ENCODE measurements at places on chromosomes 7 and 10. TPM values are rescaled to one million over a fixed set of nuclear protein-coding genes. Genes with fewer than 3 reads are reported as not detected.

ASCC1 gene
- total RNA-seq: 14.0 TPM

DNA sequence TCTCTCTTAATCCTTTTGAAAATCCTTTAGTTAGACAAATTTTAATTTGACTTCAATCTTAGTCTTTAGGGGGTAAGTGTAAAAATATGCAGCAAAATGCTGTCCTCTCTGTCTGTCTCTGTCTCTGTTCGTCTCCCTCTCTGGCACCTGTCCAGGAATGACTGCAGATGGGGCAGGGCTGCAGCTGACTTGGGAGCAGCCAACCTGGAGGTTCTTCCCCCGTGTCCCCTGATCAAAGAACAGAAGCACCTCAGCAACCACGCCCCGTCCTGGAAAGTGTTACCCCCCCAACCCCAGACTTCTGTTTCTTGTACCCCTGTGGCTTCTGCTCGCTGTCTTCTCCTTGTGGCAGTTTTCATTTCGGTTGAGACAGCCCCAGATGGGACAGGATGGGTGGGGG, 141.6 kb upstream of the NPS start:
- no peak for DNase-seq

GFRA1 gene
- total RNA-seq: not detected

DNA sequence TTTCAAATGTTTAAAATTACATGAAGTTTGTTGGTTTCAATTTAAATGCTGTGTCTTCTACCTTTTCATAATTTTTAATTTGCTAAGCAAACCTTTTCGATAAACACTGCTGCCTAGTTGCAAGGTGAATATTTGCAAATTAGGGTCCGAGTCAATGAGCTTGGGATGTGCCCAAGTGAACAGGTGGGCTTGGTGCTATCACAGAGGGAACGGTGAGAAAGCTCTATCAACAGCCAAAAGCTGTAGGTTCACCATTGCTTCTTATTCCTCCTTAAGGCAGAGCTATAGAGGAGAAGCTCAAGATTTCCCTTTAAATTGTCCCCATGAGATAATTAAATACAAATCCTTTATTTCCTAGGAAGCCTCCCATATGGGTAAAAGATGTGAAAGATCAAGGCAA, 245.3 kb upstream of the CELF2 start:
- no peak for DNase-seq

STK31 gene
- total RNA-seq: 0.80 TPM

WDR91 gene
- 31.6 TPM for total RNA-seq

POLR2J2 gene
- total RNA-seq: 35.7 TPM

HOXA5 gene
- 0.26 TPM for total RNA-seq

IFIT1B gene
- not detected for total RNA-seq

DNA sequence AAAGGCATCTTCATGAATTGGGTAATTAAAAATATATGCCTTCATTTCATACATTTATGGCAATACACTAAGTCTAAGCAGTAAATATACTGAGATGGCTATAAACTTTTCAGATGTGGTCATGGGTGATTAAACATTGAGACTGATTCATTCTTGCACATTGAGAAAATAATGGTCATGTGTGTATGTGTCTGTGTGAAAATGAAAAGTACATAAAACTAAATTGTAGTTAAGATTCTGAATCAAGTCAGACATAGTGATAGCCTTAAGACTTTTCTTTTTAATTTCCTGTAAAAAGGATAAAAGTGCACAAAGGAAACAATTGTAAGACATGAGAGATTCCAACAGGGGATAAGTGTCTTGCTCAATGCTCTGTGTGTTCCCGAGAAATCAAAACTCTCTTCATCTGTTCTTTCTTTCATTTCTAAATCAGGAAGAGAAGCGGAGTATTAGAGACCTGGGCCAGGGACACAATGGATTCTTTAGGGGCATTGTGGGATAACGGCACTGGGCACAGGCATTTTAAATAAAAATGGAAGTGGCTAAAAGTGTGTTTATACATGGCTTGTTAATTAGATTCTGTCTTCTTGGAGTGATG, 69.8 kb upstream of the AGR3 start:
- no peak for DNase-seq

GPR158 gene
- total RNA-seq: not detected

DNA sequence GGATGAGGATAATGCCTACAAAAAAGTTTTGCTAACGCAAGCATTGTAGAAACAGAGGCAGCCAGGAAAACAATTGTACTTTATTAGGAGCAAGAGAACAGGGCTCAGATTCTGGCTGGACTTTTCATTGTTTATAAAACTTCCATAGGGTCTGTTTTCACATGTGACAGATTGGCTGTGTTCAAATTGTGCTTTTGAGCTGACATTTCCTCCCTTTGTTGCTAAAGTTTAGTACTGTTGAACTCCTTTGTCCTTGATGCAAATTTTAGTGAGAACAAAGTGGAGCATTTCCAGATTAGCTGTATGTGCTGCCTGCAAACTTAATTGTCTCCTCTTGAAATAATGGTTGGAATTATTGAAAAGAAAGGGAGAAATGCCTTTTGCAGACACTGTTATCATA, 221.0 kb upstream of the FZD1 start:
- DNase-seq: no peak

- DNase-seq: no peak
These were observed 175.2 kb downstream of the TPST1 start for GRCh38 chr7:66380272-66380888.

DNA sequence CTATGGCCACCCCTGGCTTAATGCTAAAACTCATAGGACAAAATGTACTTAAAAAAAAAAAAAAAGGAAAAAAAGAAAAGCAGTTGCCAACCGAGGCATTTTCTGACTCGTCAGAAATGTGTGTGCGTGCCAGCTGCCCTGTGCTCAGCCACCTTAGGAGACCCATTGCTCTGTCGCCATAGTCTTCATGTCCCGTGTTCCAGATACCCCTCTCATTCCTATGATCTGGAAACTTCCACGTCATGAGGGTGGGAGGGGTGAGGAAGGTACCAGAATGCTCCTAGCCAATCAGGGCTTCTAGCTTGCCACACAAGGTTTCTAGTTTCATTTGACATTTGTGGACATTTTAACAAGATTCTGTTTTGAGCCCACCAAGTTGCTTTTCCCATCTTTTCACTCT, 212.9 kb downstream of the TCF7L2 start:
- no peak for DNase-seq

All from T-helper 17 cell (primary cell).